ENCODE measurements at places on chromosomes 4 and X. TPM values are rescaled to one million over a fixed set of nuclear protein-coding genes. Genes with fewer than 3 reads are reported as not detected.

Gene GAGE12H
- total RNA-seq = not detected

DNA sequence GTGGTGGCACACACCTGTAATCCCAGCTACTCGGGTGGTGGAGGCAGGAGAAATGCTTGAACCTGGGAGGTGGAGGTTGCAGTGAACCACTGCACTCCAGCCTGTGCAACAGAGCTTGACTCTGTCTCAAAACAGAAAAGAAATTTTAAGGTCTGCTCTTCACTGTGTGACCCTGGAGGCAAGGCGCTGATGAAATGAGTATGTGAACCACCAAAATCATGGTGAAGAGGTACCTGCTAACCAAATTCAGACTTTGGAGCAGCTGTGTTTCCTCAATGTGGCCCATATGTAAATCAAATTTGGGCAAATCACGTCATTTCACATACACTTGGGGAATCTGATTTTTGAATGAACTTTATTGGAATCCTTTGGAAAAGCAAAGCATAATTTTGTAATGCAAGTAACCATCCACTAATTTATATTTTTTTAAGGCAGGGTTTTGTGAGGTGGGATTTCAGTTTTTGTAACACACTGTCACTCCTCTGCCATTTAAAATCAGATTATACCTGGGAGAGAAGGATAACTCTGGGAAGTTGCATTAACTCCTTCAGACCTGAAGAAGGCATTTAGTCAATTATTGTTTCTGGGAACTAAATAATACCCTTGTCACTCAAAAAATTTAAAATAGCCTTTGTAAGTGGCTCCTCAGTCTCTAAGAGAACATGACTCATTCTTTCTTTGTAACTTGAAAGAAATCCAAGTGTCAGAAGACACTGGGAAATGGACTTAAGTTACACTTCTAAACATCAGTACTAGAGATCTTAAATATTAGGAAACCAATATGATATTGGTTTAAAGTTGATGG lies 24.0 kb downstream of the DOCK11 start:
- peak; percentile 36 for DNase-seq

- DNase-seq = peak; percentile 70
These were observed 49.7 kb downstream of the RASL11B start for GRCh38 chr4:52911684-52912294.

Gene CFAP299
- total RNA-seq = not detected

DNA sequence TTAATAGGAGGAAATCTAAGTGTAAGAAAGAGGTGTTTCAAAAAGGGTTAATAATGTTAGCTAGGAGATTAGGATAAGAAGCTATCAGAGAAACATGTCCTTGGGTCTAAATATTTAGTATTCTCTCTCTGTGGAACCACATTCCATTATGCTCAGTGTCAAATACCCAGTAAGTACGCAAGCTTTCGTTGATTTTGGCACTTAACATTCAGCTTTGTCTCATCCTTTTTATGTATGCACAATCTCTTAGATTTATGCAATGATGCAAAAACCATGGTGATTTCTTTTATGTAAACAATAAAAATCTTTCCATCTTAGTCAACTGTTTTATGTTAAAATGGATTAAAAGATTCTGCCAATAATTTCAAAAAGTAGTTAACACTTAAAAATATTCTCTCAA lies 129.2 kb downstream of the KLHL13 start:
- no peak for DNase-seq

DNA sequence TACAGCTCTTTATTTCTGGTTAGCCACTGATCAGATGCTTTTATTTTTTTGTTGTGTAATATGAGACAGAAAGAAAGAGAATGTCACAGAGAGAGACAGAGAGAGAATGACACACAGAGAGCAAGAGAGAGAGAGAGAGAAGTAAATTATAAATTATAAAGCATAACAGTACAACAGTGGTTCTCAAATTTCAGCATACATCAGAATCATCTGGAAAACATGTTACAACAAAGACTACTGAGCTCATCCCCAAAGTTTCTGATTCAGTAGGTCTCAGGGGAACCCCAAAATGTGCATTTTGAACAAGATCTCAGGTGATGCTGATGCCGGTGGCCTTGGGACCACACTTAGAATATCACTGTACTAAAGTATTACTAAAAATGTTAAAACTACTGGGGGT lies 245.8 kb upstream of the DIAPH2 start:
- DNase-seq = no peak

Gene NAT8L
- 5.6 TPM for total RNA-seq

- DNase-seq = no peak
These were observed 38.5 kb upstream of the STPG2 start for GRCh38 chr4:98181809-98182208.

Gene RADX
- total RNA-seq = 4.2 TPM

DNA sequence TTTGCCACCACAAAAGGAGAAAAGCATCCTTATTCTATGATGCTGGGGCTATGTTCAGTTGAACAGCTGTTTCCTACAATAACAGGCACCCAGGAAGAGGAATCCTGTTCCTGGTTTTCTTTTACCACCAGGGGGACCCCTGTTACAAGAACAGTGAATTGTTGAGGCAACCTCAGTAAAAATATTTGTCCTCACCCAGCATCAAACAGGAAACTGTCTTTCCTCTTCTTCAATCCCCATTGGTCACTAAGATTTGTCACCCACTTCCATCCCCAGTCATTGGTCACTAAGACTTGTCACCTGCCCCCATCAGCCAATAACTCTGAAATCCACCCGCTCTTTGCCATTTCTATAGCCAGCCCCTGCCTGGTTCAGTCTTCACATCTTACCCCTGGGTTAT lies 143.5 kb upstream of the GALNT7 start:
- peak; percentile 71 for DNase-seq

DNA sequence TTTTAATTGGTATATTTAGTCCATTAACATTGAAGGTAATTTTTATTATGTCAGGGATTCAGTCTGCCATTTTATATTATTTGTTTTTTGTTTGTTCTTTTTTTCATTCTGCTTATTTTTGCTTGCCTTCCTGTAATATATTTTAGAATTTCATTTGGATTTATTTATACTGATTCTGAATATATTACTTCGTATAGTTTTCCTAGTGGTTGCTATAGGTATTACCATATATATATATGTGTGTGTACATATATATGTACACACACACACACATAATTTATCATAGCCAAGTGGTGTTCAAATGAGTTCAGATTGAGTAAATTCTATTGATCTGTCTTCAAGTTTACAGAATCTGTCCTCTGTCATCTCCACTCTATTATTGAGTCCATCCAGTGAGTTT lies 11.2 kb downstream of the CITED1 start:
- no peak for DNase-seq

Measured in HT1080 (cell line).